Fibroblast of skin of back (primary cell): ENCODE measurements at places on chromosomes 5 and 9.

DNA sequence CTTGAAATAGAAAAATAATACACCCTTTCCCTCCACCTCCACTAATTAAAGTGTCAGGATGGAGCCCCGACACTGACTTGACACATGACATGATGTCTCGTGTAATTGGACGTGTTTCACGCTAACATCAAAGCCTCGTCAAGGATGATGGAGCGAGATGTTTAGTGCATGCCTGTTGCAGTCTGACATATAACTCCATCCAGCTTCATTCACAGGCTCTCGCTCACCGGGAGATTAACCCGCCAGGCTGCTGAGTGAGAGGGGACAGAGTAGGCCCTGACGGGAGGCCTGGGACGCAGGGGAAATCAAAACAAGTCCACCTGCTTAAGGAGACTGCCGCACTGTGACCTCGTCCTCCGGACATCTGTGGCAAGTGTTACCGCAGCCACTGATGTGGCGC lies 263.5 kb downstream of the SLIT3 start:
- no peak for DNase-seq

DNA sequence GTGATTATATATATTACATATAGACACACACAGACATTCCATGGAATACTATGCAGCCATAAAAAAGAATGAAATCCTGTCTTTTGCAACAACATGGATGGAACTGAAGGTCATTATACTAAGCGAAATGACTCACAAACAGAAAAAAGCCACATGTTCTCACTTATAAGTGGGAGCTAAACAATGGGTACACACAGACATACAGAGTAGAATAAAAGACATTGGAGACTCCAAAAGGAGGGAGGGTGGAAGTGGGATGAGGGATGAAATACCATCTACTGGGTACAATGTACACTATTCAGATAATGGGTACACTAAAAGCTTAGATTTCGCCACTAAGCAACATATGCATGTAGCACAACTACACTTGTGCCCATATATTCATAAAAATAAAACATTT lies 170.0 kb upstream of the RGMB start:
- DNase-seq, result no peak

DNA sequence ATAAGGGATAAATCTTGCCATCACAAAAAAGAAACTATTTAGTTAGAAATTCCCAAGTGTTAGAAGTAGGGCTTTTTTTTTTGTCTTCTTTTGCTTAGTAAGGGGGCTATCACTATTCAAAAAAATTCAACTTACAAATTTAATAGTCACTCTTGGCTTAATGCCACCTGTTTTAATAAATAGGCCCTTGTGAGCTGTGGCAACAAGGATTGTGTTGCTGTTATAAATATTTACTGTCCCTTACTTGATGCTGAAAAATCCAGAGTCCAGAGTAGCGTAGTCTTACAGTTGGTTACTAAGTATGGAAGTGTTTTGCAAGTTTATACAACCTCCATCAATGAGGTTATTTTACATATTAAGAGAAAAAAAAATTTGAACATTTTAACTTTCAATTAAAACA lies 21.4 kb upstream of the CEP78 start:
- DNase-seq, result no peak

GRCh38 chr5:61482980-61483379 lies 150.9 kb downstream of the ZSWIM6 start:
- no peak for DNase-seq

DNA sequence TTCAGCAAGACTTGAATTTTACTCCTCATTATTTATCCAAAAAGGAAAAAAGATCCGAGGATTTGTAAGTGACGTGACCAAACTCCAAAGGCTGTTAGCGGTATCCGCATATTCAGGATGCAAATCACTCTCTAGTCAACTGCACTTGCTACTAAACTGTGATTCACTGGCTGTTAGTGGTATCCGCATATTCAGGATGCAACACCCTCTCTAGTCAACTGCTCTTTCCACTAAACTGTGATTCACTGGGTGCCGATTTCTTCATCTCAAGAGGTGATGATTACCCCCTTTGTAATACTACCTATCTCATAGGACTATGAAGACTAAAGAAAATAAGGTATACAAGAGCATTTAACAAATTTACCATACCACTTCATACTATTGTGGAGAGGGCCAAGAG lies 5.7 kb downstream of the MAPKAP1 start:
- peak; percentile 31 for DNase-seq

GRCh38 chr9:121975801-121976277 lies 117.3 kb downstream of the TTLL11 start:
- peak; percentile 40 for DNase-seq

DNA sequence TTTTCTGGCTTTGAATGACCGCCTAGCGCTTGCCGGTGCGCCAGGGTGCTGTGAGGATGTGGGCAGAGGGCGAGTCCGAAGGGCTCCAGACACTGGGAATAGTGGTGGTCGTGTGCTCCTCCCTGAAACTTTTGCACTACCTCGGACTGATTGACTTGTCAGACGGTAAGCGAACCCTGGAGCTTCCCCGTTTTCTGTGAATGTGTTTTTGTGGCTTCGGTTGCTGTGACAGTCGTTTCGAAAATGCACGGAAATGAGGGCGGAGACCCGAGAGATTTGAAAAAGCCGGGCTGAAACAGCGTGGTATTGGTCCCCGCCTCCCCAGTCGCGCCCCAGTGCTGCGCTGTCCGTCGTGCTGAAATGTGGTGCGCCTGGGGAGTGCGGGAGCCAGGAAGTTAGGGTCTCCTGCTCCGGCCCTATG lies 102.5 kb upstream of the GABRP start:
- DNase-seq, result peak; percentile 60

- no peak for DNase-seq
These were observed 558.0 kb downstream of the EBF1 start for GRCh38 chr5:158541536-158542297.

DNA sequence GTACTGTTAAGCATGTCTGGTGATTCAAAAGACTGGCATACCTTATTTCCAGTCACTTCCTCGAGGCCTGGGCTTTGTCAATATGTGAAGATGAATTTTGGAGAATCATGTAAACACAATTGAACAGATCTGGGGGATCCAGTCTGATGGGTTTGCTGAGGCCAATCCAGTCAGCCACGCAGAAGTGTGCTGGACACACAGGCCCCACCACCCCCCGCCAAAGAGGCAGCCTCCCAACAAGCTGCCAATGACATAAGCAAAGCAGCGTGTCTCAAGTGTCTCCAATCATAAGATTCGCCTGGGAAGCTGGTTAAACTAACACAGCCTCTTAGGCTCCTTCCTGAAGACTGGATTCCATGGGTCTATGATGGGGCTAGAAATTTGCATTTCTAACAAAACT lies 192.9 kb upstream of the KLF9 start:
- no peak for DNase-seq

DNA sequence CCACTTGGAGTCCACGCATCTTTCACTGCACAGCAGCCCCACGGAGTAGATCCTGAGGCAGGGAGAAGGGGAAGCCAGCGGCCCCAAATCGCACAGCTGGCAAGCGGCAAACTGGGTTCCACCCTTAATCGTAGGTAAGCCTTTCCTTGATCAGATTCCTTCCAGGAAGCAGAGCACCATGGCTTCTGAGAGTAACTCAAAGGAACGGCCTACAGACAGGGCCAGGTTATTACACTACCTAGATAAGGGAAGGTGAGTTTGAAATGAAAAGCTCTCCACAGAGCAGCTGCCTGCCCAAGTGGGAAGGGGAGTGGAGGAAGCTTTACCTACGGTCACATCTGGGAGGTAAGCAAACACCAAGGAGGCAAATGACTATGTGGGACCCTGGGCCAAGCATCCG lies 7.9 kb downstream of the DAP start:
- DNase-seq, result no peak

GRCh38 chr5:120510098-120510637 lies 46.1 kb downstream of the PRR16 start:
- no peak for DNase-seq

DNA sequence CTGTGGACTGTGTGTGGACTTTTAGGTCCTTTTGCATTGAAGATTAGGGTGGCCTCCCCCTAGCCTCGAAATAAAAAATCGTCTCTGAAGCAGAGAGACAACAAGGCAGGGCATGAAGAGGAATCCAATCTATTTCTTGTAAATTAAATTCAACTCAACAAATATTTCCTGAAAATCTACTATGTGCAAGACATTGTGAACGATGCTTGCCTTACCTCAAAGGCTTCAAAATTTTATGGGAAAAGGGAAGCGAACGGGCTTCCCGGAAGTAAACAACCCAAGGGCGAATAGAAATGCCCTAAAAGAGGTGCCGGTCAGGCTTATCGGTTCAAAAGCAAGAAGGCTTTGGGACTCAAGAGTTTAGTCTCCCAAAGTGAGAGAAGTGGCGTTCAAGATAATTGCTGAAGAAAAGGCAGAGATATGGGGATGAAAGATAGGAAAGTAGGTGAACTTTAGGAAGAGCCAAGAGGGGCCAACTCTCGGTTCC lies 525 bp downstream of the KIF24 start:
- DNase-seq, result no peak

DNA sequence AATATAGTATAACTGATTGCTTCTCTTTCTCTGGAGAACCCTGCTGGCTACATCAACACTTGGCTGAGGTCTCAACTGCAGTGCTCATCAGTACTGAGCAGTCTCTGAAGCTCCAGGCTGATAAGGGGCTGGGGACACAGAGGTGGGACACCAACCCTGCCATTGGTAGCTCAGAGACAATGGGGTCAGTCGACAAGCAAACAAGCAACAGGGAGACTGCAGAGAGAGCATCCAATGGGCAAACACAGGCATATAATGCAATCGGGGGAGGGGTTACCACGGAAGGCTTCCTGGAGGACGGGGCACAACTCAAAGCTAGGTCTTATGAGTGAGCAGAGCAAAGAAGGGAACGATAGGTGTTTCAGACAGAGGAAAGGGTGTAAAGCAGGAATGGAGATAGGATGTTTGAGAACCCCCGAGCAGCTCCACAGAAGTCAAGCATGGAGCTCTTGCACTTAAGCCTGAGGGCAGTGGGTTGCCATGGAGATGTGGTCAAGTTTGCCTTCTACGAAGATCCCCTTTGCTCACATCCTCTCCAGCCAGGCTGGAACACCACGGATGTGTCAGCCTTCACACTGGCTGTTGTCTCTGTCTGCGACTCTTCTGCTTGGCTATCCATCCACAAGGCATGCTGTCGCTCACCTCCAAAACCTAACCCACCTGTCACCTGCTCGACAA lies 21.5 kb upstream of the AKNA start:
- DNase-seq, result peak; percentile 63

DNA sequence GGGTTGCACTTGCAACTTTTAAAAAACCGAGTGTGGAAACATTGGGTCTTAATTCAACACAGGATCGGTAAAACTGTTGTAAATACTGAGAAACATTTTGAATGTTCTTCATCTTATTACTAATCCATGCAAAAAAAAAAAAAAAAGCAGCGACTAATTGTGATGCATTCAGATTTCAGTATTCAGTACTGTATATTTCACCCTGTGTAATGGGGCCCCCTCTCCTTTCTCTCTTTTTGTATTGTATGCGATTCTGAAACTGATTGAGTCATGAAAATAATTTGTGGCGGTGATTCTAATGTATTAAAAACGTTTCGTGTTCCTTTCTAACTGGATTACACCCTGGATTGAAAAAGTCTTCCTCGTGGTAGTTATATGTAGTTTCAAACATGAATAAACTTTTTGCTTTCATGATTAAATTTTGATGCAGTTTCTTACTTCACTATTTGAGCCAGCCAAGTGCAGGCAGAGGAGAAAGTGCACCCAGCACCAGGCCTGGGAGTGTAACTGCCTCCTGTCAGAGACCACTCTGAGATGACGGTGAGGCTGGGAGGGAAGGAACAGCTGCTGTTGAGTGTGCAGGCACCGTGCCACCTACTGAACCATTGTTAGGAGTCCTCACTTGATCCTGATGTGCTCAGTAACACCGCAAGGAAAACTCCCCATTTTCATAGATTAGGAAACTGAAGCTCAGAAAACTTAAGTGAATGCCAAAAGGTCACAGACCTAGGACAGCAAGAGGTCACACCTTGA lies 220.0 kb downstream of the PBX3 start:
- DNase-seq, result no peak

DNA sequence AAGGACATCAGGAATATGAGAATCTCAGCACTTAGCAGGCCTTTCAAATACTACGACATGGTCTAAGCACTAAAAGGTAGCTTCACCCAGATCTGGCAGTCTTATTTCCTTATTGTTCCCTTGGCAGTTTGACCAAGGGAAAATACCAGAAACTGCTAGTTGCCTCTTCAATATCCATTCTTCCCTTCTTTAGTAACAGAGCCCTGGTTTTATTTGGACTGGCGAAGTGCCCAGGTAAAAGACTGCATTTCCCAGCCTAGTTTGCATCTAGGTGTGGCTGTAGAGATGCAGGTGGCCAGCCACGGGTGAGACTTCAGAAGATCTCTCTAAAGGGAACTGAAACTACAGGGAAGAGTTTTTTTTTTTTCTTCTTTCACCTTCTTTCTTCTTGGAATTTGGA lies 21.6 kb downstream of the DMRT2 start:
- no peak for DNase-seq

GRCh38 chr9:108496846-108497245 lies 358.9 kb downstream of the ACTL7B start:
- no peak for DNase-seq

DNA sequence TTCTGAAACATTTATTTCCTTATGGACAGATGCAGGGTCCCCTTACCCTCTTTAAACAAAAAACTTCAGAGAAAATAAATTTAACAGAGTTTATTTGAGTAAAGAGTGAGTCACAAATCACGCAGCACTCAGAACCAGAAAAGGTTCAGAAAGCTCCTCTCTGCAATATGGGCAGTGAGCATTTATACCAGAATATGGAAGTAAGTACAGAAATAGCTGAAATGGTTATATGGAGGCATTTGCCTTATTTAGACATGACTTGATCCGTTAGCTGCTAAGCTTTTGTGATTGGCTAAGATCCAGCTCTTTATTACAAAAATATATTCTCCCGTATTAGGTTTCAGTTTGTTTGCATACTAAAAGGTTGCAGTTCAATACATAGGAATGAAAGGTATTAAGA lies 1554.1 kb downstream of the EFNA5 start:
- DNase-seq, result no peak

GRCh38 chr5:144015961-144016360 lies 154.5 kb downstream of the YIPF5 start:
- DNase-seq, result no peak

DNA sequence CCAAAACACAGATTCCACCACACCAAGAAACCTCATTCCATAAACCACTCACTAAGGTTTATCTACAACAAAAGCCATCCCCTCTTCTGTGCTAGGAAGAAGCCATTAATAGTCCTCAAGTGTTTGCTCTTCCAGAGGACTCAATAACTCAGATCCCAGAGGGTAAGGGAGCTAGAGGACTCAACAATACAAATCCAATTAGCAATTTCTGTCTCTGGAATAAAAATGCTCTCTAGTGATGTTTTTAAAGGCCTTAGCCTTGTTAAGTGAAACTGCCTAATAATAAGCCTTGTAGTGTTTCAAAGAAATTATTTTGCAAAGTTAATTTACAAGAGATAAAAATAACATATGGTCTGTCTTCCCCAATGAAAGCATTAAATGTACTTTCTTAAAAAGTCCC lies 942.4 kb downstream of the CDH12 start:
- no peak for DNase-seq

GRCh38 chr5:64437496-64437895 lies 68.3 kb upstream of the RGS7BP start:
- DNase-seq, result no peak

- no peak for DNase-seq
These were observed 148.1 kb downstream of the MTX3 start for GRCh38 chr5:79842991-79843390.

- DNase-seq, result peak; percentile 93
These were observed 125.1 kb upstream of the SGCD start for GRCh38 chr5:156201788-156202403.
